ENCODE measurements at places on chromosomes 13 and 19.

DNA sequence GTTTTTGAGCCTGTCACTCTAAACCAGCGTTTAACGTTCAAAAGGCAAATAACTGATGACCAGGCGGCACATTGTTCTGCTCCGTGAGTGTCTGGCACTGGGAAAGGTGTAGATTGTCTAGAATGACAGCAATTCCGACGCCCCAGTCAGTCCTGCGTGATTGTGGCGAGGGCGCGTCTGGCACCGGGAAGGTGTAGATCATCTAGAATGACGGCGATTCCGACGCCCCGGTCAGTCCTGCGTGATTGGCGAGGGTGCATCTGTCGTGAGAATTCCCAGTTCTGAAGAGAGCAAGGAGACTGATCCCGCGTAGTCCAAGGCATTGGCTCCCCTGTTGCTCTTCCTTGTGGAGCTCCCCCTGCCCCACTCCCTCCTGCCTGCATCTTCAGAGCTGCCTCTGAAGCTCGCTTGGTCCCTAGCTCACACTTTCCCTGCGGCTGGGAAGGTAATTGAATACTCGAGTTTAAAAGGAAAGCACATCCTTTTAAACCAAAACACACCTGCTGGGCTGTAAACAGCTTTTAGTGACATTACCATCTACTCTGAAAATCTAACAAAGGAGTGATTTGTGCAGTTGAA lies 26.1 kb upstream of the NDUFS7 start:
- DNase-seq, result no peak

DNA sequence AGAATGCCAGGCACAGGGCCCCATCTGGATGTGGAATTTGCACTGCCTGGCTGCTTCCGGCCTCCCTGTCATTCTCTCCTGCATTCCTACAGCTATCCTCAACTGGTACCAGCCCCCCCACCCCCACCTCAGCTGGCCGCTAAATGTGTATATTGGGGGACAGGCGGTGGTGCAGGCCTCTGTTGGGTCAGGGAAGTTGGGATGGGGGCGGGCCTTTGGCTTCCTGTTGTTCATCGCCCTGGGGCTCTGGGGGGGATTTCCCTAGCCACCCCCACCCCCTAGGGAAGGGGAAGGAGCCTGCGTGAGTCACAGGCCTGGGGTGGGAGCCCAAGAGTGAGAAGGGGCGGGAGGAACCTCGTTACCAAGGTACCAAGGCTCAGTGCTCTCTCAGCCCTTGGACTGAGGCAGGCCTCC lies 10.6 kb downstream of the POU2F2 start:
- DNase-seq, result no peak

DNA sequence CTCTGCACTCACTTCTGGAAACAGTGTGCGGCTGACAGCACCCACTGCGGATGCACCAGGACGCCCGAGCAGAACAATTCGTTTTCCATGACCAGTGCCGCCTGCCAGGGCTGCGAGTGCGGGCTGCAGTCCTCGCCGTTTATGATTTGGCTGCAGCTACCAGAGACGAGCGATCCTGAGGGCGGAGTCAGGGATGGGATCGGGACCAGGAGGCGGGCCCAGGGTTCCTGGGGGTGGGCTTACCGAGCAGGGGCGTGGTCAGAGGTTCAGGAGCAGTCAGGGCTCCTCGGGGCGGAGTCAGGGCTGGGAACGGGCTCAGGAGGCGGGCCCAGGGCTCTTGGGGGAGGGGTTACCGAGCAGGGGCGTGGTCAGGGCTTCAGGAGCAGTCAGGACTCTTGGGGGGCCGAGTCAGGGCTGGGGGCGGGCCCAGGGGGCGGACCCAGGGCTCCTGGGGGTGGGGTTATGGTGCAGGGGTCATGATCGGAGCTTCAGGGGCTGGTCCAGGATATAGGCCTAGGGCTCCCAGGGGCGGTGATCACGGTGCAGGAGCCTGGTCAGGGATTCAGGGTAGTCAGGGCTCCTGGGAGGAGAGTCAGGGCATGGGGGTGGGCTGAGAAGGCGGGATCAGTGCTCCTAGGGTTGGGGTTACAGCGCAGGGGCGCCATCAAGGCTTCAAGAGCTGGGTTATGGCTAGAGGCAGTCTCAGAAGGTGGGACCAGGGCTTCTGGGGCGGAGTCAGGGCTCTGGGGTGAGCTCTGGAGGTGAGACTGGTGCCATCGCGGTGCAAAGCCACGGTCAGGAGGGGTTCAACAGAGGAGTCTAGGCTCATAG lies 1.7 kb downstream of the KLK4 start:
- DNase-seq, result peak; percentile 15

DNA sequence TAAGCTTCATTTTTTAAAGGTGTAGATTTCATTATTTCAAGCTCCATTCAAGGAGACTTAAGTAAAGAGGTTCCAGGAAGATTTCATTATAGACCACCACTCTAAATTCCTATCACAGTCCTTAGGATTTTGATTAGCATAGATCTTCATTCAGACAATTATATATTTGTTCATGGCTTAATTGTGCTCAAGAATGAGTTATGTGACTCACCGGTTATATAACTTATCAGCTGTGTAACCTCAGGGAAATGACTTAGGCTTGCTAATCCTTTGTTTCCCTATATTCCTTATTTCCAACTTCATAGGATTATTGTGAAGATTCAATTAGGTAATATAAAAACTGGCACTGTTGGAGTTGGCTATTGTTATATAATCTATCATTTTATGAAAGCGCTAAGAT lies 632.8 kb upstream of the SPRY2 start:
- no peak for DNase-seq

GRCh38 chr13:74136084-74136658 lies 2.0 kb upstream of the KLF12 start:
- no peak for DNase-seq

- no peak for DNase-seq
Observed at GRCh38 chr19:15790096-15790495, 2.6 kb downstream of the OR10H5 start.

DNA sequence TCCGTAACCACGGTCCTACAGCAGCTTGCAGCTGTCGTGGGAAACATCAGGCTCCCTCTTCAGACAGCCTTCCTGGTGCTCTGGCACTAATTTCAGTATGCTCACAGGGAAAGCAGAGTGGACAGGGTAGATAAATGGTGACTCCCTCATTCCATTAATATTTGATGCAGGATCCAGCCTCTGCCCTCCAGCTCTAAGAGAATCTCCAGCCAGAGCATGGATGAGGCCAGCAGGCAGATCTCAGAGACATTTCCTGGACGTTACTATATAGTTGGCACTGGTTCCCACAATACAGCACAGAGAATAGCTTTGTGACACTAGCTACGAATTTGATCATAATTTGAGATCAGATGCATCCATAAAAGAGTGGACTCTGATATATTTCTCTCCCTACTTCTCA lies 341.4 kb downstream of the LIG4 start:
- DNase-seq, result no peak

- DNase-seq, result no peak
Observed at GRCh38 chr19:16380943-16381755, 56.5 kb downstream of the KLF2 start.

DNA sequence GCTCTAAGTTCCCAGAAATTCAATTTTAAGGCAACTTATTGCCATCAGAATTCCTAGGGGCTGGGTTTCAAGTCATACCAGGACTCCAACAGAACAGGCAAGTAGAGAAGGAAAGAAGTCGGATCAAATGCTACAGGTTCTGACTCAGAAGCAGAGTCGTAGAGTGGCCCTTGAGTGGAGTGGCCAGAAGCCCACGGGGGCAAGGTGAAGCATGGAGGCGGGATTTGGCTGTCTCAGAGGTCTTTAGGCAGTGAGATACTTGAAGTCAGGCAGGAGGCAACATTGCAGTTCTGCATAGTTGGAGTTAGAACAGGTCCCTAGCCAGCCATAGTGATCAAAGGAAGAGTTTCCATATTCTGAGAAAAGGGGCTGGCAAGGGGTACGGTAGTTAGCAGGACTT lies 111.6 kb downstream of the NHLRC3 start:
- no peak for DNase-seq

DNA sequence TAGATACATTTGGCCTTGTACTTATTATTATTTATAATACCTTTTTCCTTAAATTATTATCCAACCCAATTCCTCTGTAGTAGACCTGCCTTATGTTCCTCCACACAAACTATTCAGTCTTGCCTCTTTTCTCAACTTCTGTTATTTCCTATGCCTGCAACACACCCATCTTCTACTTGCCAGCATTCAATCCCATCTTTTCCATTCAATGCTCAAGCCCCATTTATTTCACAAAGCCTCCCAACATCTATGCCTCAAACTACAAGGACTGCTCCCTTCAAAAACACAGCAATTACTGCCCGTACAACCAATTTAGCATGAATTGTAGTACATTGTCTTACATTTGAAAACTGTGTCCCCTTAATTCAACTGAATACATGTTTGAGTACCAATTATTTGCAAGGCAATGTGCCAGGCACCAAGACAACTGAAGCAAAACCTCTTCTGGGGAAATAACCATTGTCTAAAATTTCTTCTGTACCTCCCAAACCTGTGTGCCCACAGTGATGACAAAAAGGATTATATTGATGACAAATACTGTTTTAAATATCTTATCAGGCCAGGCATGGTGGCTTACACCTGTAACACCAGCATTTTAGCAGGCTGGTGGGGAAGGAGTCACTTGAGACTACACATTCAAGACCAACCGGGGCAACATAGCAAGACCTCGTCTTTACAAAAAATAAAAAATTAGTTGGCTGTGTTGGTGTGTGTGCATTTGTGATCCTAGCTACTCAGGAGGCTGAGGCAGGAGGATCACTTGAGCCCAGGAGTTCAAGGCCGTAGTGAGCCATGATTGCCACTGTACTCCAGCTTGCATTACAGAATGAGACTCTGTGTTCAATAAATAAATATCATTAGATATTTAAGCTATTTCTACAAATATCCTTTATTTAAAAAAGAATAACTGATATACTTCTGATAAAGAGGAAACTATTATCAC lies 35.1 kb downstream of the ELF1 start:
- no peak for DNase-seq

DNA sequence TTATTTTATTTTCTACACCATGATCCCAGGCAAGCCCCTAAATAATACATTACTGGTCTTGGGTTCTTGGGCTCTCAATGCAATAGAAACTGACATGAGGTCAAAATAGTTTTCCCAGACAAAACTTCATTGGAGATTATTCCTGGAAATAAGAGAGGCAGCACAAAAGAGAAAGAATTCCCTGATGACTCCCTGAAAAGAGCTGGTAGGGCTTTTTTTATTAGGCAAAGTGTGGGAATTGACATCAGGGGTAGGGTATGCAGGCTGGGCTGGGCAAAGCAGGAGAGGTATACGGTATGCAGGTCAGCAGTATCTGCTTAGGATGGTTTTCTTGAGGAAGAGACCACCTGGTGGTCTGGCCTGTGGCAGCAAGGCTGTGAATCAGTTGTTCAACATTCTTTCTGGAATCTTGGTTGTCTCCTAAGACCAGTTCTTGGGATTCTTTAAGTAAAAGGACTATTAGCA lies 9.3 kb upstream of the IGFL3 start:
- no peak for DNase-seq

- peak; percentile 83 for DNase-seq
Observed at GRCh38 chr13:109744512-109745051, 41.8 kb downstream of the IRS2 start.

- no peak for DNase-seq
Observed at GRCh38 chr19:16814526-16815100, 14.6 kb upstream of the SIN3B start.

GRCh38 chr19:49843265-49843664 lies 7.7 kb upstream of the PTOV1 start:
- no peak for DNase-seq

DNA sequence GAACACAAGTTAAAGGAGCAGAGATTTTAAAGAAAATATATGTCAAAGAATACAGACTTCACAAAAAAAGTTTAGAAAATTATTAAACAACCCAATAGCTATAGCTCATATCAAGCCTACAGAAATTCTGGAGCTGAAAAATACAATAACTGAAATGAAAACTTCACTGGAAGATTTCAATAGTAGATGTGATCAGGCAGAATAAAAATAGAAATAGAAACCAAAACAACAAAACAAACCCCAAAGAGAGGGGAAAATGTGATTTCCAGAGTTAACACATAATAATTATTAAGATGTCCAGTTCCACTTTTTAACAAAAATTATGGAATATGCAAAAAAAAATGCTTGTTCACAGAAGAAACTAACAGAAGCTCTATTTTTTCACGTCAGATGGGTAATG lies 23.6 kb downstream of the LRRC63 start:
- DNase-seq, result no peak

GRCh38 chr13:30895773-30896172 lies 10.3 kb upstream of the MEDAG start:
- no peak for DNase-seq

DNA sequence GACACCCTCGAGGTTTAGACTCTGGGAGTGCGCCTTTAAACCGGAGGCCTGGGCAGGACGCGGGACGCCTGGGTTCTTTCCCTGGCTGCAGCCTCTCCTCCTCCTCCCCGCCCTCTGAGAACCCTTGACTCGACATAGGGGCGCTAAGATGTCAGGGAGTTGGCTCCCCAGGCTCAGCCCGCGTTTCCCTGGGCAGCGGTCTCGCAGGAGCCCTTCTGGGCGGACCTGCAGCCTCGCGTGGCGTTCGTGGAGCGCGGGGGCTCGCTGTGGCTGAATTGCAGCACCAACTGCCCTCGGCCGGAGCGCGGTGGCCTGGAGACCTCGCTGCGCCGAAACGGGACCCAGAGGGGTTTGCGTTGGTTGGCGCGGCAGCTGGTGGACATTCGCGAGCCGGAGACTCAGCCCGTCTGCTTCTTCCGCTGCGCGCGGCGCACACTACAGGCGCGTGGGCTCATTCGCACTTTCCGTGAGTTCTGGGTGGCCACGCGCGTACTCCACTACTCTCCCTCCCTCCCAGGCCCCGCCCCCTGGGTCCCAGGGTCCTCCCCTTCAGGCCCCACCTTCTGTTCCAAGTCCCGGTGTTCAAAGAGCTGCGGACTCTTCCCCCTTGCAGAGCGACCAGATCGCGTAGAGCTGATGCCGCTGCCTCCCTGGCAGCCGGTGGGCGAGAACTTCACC lies 1.3 kb downstream of the ICAM5 start:
- no peak for DNase-seq

- DNase-seq, result peak; percentile 14
Observed at GRCh38 chr13:30033681-30034457, 183.5 kb upstream of the UBL3 start.

All from NCI-H187 (cell line).